ENCODE measurements at places on chromosomes 6 and 20.

DNA sequence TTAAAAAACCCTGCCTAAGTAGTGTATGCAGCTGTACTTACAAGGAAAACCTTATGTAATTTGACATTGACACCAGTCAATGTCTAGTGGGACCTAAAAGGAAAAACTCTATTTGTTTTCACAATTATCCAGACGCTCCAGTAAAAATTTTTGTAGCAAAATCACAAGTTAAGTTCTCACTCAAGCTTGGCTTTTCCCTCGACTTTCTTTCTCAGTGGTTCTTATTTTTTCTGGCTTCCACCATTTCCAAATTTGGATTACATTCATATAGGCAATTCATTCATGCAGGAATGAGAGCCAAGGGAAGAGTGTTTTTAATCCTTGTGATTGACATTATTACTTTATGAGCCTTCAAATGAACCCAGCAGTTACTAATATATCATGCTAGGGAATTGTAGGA is 66.0 kb upstream of the ADGRG6 start:
- H3K27ac ChIP-seq: no peak overlapping the region
- H3K36me3 ChIP-seq: no peaks in the 10 kb centered on the region
- no peaks in the 10 kb centered on the region for H3K4me1 ChIP-seq
- no peak for DNase-seq
- H3K4me3 ChIP-seq: no peak overlapping the region

GRCh38 chr6:4607793-4608192 is 168.4 kb upstream of the CDYL start:
- H3K4me3 ChIP-seq: no peak overlapping the region
- H3K27ac ChIP-seq: no peak overlapping the region
- no peaks in the 10 kb centered on the region for H3K27me3 ChIP-seq
- DNase-seq: no peak
- H3K36me3 ChIP-seq: no peaks in the 10 kb centered on the region
- peaks cover 52% of the 10 kb centered on the region for H3K4me1 ChIP-seq

GRCh38 chr6:30793521-30794194 is 49.3 kb upstream of the IER3 start:
- no peak overlapping the region for H3K4me3 ChIP-seq
- no peaks in the 10 kb centered on the region for H3K36me3 ChIP-seq

GRCh38 chr20:46959081-46959692 is 64.5 kb downstream of the EYA2 start:
- H3K27me3 ChIP-seq: no peaks in the 10 kb centered on the region
- peak; percentile 95 for DNase-seq
- H3K27ac ChIP-seq: 0 out of 2 replicates have a peak overlapping the region, but pooled peaks have one; percentile 20

DNA sequence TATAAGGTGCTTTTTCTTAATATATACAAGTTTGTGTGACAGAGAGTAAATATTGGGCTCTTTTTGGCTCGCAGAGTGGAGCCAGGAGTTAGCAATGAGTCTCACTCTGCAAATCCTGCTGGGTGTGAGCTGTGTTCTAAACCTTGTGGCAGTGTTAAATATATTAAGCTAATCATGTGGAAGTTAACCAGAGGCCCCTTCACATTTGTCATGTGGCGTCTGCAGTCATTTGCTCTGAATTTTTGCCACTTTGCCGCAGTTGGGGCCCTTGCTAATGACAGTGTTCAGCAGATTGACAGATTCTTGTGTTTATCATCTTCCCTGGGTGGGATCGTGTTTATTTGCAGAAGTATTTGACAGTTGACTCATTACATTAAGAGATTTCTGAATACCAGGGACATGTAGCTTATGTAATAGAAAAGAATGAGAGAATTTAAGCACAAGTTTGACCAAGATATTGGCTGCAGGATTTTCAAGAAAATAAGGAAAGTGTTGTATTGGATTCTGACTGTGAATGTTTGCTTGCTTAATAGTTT is 37.9 kb downstream of the SPATA2 start:
- DNase-seq: peak; percentile 34
- no peaks in the 10 kb centered on the region for H3K27me3 ChIP-seq
- H3K4me1 ChIP-seq: peaks cover 13% of the 10 kb centered on the region
- H3K4me3 ChIP-seq: no peak overlapping the region

DNA sequence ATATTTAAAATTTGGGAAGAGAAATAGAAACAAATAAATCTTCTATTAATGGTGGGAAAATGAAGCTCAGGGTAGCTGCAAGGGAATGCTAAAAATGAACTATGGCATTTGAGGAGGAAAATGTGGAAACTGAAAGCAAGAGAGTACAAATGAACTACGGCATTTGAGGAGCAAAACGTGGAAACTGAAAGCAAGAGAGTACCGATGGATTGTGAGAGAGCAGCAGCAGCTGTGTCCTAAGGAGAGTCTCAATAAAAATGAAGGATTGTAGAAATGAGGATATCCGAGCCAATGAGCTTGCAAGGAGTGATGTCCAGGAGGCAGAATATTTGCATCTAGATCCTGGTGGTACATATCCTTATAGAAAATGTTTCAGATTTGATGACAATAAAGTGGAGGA is 547.1 kb upstream of the ZNF337 start:
- no peaks in the 10 kb centered on the region for H3K36me3 ChIP-seq
- no peaks in the 10 kb centered on the region for H3K4me1 ChIP-seq
- H3K27me3 ChIP-seq: no peaks in the 10 kb centered on the region
- DNase-seq: peak; percentile 3

- H3K27ac ChIP-seq: no peak overlapping the region
- no peaks in the 10 kb centered on the region for H3K27me3 ChIP-seq
- H3K4me3 ChIP-seq: no peak overlapping the region
- no peaks in the 10 kb centered on the region for H3K4me1 ChIP-seq
- peak; percentile 70 for DNase-seq
Observed at GRCh38 chr6:25788305-25788922, 33.9 kb downstream of the SLC17A4 start.

GRCh38 chr6:157045831-157046454 is 268.8 kb downstream of the ARID1B start:
- no peaks in the 10 kb centered on the region for H3K27me3 ChIP-seq
- DNase-seq: peak; percentile 78
- peaks cover 13% of the 10 kb centered on the region for H3K4me1 ChIP-seq
- no peaks in the 10 kb centered on the region for H3K36me3 ChIP-seq
- no peak overlapping the region for H3K4me3 ChIP-seq

GRCh38 chr6:112203577-112204349 is 50.6 kb downstream of the LAMA4 start:
- DNase-seq: peak; percentile 94
- H3K36me3 ChIP-seq: peaks cover 70% of the 10 kb centered on the region
- H3K27me3 ChIP-seq: no peaks in the 10 kb centered on the region
- peak overlapping the region; percentile 88 for H3K27ac ChIP-seq
